ENCODE measurements at places on chromosomes 12 and 14.

- DNase-seq: no peak
Observed at GRCh38 chr12:26370098-26370497, 174.7 kb downstream of the SSPN start.

- peak; percentile 0 for DNase-seq
Observed at GRCh38 chr14:68808696-68809480, 16.0 kb upstream of the ZFP36L1 start.

DNA sequence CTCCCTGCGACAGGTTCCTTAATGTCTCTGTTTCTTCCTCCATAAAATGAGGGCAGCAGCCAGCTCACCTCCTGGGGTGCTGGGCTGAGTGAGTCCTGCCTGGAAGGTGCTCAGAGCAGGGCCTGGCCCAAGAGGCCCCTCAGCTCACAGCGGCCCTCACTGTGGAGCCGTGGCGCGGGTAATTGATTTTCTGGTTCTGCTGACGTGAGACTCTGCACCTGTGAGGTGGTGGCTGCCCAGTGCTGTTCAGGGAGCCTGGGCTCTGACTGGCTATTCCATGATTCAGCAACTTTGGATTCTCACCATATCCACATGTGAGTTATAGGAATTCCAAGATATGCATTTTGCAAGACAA, 266.6 kb downstream of the ADGRD1 start:
- no peak for DNase-seq

DNA sequence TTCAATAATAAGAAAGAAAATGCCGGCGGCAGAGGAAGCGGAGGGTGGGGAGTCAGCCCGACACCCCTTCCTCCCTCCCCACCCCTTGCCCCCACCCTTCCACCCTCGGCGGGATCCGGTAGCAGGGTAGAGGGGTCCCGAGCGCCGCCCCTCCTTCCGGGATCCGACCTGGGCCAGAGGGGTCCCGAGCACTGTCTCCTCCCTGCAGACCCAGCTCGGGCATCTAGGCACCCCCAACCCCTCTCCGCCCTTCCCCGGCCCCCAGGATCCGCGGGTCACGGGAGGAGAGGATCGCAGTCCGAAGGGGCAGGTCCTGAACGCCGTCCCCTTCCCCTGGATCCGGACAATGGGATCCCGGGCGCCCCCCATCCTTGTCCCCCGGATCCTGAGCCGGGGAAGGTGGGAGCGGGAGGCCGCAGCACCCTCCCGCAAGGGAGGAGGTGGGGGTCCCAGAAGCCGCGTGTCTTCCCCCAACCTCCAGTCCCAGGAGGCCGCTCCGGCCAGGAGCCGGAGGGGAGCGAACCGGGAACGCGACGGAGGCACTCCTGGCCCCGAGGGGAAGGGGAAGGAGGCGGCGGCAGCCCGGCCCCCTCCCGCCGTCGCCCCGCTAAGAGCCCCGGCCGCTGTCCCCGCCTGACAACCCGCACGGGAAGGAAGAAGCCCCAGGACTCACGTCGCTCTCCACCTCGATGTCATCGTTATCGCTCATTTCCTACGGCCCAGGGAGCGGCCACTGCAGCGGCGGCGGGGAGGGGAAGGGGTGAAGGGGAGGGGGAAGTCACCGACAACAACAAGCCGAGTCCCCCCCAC, 481 bp downstream of the MAX start:
- DNase-seq: peak; percentile 12

DNA sequence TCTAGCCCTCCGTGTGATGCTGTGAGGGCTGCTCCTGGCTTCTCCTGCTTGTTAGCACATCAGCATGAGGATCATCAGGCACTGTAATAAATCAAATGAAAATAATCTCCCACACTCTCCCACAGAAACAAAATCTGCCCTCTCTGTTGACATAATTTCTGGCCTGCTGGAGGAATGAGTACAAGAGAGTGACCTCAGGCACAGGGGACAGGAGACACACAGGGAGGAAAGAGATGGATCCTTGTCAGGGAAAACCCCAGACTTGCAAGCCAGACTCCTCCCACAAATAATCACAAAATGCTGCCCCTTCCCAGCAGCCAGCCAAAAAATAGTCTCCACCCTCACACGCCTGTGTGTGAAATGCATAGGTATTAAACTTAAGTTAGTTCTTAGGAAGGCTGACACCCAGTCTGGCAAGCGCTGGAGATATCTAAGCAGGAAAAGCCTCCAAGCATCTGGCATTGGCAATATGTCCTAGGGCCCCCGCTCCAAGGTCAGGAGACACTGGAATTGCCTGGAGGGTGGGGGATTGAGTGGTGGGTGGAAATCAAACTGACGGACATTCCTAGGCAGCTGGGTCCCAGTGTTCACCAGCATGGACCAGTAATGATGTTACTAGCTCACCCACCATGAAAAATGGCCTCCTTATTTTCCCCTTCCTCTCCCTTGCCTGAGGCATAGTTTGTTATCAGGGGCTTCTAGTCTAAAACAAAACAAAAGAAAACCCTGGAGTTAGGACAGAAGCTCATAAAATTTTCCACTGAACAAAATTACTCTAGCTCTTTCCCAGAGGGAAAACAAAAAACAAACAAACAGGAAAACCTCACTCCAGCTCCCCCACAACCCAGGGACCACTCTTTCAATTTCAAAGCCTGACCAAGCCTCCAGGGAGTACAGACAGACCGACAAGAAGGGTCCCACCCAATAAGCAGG, 22.0 kb downstream of the SMUG1 start:
- DNase-seq: no peak
